ENCODE measurements at places on chromosomes 3 and 15. TPM values are rescaled to one million over a fixed set of nuclear protein-coding genes. Genes with fewer than 3 reads are reported as not detected.

DNA sequence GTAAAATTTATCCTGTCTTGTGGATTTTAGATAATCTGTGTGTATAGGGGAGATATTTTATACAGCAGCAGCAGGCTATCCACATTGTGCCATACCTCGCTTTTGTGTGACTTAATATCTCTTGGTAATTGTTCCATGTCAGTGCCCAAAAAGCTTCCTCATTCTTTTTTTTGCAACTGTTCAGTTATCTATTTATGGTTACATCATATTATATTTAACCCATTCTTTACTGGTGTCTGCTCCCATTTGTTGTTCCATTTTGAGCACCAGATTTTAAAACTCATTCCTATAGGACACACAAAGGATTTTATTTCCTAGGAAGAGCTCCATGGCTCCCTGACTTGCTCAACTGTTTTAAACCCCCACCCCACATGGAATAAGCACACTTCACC, 86.3 kb upstream of the RASGRP1 start:
- DNase-seq: no peak

DNA sequence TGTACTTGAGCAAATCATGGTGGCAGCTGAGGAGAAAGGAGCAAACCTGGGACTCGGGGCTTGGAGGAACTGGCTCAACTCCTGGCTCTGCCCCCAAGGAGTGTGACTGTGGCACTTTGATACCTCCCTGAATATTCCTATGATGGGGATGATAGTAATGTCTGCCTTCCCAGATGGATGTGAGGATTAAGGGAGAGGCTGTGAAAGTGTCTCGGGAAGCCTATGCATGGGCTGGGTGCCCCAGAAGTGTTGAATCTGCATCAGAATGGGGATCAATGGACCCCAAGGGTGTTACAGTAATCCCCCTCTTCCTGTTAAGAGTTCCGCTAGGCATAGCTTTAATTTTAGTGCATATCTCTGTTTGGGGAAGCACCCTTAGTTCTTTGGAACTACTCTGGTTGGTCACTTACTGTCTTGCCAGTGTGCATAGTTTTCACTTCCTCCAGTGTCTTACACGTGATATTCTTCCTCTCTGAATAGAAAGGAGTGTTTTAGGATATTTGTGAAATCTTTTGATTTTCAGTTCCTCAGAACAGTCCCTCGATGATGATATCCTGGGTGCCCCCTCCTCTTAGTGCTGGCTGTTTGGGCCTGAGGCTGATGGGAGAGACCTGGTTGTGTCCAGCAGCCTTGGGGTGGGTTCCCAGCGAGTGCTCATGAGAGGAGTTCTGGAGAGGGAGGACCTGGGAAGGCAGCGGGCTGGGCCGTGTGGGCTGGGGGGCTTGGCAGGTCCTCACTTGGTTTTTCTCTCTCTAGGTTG, 97.5 kb downstream of the CHDH start:
- no peak for DNase-seq

The CLDN18 gene
- not detected for total RNA-seq

DNA sequence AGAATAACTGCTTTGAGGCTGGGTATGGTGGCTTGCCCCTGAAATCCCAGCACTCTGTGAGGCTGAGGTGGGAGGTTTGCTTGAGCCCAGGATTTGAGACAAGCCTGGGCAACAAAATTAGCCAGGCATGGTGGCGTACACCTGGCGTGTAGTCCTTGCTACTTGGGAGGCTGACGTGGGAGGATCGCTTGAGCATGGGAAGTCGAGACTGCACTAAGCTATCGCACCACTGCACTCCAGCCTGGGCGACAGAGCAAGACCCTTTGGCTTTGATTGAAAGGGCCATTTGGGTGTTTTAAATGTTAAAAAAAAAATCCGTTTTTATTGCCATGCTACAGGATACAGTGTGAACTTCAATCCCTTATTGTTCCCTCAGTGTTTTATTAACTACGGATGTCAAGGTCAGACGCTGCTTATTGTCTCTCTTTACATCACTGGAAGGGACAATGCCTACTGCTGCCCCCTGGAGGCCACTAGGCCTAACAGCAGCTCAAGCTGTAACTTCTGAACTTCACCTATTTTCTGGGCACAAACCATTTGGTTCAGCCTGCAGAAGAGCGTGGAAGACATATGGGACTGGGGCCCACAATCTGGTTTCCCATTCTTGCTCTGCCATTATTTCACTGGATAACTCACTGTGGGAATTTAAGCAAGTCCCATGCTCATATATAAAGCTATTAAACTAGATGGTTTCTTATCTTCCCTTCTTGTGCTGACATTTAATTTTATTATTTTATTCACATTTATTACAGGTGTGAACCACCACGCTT, 15.3 kb upstream of the IREB2 start:
- DNase-seq: peak; percentile 55

The LTK gene
- total RNA-seq: not detected

Measured in HT1080 (cell line).